NCI-H1694 (cell line): ENCODE measurements at places on chromosomes 7 and 10.

GRCh38 chr10:80274396-80275134, 14.9 kb downstream of the MAT1A start:
- DNase-seq, result no peak

DNA sequence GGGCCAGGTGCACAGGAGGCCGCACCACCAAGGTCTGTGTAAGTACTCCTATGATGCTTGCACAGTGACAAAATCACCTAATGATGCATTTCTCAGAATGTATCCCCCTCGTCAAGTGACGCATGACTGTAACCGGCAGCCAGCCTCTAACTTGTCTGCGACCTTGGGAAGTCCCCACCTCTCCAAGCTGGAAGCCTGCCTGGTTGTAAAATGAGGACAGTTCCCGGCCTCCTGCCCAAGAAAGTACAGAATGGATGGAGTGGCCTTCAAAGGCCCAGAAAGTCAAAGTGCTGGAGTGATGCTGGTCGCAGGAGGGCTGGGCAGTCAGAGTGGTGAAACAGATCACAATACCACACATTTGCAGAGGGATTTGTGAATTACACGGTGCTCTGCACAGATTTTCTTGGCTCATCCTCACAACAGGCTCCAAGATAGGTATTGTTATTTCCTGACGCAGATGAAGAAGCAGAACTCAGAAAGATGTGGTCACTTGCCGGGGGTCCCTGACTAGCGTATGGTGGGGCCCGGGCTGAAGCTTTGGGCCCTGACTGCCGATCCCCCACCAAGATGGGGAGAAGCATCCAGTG, 22.8 kb downstream of the SPOCK2 start:
- no peak for DNase-seq

DNA sequence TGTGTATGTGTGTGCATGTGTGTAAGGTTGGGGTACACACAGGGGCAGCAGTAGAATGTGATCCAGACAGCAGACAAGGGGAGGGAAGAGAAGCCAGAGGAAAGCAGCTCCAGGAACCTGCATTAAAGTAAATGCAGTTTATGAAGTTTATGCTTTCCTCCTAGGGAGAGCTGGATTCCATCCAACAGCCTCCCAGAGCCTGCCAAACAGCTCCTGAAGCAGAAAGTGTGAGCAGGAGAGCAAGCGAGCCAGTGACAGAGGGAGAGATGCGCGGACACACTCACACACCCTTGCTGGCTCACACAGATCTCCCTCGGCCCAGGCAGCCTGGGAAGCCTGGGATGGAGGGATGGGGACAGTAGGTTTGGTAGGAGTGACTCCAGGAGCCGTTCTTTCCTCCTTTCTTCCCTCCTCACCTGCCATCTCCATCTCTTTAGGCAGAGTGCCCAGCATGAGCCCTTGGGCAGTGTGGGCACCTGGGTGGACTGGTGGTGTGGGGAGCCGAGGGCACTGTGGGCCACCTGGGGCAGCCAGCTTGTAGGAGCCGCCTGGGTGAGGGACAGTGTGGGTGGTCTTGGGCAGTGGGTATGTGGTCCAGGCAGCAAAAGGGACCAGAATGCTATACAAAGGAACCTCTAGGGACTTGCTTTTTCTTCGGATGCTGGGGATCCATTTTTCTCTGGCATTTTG, 46.1 kb downstream of the PAX2 start:
- DNase-seq, result peak; percentile 28

- DNase-seq, result no peak
These were observed 18.1 kb downstream of the OPTN start for GRCh38 chr10:13117841-13118783.

DNA sequence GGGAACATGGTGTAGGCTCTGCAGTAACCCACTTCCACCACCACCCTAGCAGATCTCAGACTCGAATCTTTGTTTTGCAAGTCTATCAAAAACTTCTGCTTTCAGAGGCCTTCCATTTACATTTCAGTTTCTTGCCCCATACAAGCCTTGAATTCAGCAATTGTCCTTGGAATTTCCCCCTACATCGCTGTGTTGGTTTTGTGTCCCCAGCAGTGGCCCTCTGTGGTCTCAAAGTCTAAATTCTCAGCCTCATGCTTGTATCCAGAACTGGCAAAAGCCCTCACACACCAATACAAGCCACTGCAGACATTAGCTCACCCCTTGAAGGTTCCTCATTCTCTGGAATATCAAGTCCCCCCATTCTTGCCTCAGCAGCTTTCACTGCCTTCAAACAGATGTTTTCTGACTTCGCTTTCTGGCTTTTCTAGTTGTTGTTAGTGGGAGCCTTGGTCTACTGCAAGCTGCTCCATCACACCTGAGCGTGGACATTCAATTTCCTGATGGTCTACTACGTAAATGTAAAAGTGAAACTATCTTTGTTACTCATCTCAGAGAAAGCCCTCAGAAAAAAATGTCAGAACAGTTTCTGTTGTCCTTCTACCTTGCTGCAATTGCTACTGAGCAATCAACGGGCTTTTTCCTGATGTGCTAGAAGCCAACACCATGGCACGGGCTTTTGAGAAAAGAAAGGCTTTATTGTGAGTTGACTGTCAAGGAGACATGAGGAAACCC, 1.8 kb upstream of the NUB1 start:
- no peak for DNase-seq

DNA sequence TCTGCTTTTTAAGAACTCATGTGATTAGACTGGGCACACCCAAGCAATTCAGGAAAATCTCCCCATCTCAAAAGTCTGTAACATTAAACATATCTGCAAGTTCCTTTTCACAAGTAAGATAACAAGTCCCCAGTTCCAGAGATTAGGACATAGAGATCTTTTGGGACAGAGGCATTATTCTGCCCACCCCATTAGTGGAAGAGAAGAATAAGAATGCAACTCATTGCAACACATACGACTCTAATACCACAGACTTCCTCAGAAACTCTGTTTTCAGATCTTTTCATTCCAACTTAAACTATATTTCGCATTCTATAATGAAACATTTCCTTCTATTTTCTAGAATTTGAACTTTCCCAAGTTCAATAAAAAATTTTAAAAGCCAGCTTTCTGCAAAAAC, 137.7 kb downstream of the SEMA3C start:
- DNase-seq, result no peak

GRCh38 chr7:51477323-51477722, 160.7 kb upstream of the COBL start:
- no peak for DNase-seq

DNA sequence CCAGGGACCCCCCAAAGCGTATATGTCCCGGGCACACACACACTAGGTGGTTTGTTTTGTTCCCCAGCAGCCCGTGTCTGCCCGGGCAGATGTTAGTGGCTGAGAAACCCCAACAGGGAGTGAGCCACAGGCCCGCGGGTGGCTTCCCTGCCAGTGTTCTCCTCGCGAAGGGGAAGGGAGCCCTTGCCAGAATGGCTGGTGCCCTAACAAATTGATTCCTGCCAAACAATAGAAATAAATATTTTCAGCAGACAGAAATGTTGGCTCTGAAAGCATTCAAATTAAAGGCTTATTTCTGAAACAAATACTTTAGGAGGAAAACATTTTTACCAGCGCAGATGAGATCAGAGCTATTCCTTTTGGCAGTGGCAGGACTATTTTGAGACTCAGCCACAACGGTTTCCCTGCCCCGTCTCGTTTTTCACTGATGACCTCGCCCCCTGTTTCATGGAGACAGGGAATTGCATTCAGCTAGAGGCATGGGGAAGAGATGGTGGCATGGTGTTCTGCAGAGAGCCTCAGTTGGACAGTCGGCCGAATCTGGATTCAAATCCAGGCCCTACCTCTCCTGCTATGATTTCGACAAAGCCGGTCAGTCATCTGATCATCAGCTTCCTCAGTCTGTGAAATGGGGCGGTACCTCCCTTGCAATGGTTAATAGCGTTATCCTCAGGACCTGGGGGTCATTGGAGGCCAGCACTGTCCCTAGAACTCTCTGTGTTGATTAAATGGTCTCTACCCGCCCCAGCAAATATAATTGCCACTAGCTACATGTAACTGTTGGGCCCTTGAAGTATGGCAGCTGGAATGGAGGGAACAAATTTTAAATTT, 84.5 kb downstream of the CUX1 start:
- DNase-seq, result no peak

DNA sequence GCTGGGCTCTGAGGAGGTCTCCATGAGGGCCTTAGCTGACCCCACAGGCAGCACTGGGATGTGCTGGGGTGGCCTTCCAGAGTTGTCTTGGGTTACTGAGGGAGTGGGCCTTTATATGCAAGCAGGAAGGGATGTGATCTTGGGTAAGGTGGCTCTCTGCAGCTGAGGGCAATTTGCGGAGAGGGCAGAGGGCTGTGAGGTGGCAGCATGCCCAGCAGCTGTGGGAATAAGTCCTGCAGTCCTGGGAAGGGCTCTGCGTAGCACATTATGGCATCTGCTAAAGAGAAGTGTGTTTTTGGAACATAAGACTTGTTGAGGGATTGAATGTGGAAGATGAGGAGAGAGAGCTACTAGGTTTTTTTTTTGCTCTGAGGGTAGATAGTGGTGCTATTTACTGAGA, 99.6 kb upstream of the KMT2E start:
- DNase-seq, result no peak

DNA sequence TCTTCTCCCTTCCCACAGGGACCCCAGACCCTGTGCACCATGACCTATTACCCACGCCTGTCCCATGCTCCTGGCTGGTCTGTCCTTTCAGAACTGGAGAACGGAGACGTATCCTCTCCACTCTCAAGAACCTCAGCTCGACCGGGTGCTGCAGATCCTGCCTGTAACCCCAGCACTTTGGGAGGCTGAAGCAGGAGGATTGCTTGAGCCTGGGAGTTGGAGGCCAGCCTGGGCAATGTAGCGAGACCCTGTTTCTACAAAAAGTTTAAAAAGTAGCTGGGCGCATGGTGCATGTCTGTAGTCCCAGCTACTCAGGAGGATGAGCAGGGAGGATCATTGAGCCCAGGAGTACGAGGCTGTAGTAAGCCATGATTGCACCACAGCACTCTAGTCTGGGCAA, 37.2 kb upstream of the MYL10 start:
- no peak for DNase-seq

- DNase-seq, result no peak
These were observed 345.9 kb upstream of the ZNF32 start for GRCh38 chr10:43994539-43994938.

- no peak for DNase-seq
These were observed 173.8 kb downstream of the ITGA8 start for GRCh38 chr10:15545884-15546283.

DNA sequence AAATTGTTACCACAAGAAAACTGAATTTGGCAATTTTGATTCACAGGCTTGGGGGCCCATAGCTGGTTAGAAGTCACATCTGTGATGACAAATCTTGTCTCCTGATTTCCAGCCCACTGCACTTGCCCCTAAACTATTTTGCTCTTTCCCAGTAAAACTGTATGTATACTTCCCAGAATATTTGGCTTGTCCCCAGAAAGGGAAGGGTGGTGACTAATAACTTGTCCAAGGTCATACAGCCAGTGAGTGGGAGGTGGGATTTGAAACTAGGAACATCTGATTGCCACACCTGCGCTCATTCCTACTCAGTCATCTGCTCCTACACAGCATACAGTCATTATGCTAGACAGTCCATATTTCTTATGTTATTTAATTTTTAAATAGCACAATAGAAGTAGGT, 304.5 kb downstream of the SDHAF3 start:
- no peak for DNase-seq

DNA sequence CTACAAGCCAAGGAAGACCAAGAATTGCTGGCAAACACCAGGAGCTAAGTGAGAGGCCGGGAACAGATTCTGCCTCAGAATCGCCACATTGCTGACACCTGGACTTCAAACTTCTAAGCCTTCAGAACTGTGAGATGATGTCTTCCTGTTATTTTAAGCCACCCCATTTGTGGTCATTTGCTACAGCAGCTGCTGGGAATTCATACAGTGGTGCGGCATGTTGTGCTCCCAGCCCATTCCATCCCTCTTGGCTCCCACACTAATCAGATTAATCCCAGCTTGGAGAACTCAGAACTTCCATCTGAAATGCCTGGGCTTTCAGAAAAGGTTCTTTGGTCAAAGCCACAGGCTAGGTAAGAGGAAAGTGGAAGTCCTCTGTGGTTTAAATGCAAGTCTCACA, 24.9 kb downstream of the TCAF1 start:
- no peak for DNase-seq

GRCh38 chr7:31805209-31805818, 118.3 kb downstream of the PPP1R17 start:
- DNase-seq, result no peak

- no peak for DNase-seq
These were observed 3.9 kb upstream of the PWWP2B start for GRCh38 chr10:132392811-132393694.

- DNase-seq, result no peak
These were observed 64.4 kb downstream of the CALML3 start for GRCh38 chr10:5589011-5589660.

- no peak for DNase-seq
These were observed 1.9 kb upstream of the IFRD1 start for GRCh38 chr7:112448381-112448780.

DNA sequence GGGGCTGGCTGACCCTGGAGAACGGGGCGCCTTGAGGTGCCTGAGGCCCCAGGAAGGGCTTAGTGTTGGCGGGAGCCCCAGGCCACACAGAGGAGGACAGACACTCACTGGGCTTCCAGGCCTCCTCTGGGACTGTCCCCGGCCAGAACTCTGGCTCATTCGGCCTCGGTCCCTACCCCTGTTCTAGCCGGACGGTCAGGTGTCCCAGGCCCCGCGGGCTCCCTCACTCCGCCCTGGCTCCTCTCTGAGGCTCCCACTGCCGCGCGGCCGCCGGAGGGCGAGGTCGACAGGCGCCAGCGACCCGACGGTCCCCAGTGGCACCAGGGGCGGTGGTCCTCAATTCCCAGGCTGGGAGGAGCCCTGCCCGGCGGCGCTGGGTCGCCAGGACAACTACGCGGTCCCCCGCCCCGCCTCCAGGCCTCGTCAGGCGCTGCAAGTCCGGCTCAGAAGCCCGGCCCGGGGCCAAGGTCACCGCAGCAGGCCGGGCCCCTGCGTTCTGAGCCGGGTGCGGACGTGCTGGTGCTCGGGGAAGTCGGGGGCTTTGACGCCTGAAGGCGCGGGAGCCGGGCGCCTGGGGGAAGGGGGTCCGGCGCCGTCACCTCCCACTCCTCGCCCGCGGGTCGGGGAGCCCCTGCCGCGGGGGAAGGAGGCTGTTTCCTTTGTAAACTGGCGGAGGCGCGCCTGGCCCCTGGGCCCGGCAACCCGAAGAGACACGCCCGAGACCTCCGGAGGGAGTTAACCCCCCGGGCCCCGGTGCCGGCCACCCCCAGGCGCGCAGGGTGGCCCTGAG, 1.1 kb upstream of the PWWP2B start:
- DNase-seq, result no peak

DNA sequence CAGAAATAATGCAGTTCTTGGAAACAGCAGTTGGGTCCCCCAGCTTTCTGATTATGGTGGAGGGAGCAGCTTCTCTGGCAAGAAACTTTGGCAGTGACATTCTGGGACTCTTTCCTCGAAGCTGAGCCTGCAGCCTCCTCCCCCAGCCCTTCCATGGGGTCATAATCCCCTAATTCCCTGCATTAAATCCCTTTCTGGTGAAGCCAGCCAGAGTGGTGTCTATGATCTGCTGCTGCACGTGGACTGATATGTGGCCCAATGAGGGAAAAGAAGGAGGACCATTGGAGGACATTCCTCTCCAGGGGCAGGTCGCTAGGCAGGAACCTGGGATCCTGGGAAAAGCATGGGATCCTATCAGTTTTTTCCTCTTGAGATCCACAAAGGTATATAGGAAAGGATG, 470.5 kb downstream of the RPS24 start:
- no peak for DNase-seq

- DNase-seq, result no peak
These were observed 8.0 kb downstream of the PSD start for GRCh38 chr10:102410429-102411073.

- no peak for DNase-seq
These were observed 34.0 kb upstream of the CYTH3 start for GRCh38 chr7:6306471-6306870.

- DNase-seq, result peak; percentile 23
These were observed at the start of gene PDSS1 for GRCh38 chr10:26697163-26697921. TSS of gene PDSS1 (plus strand) at chr10:26697701. CDS start at chr10:26697712, 11 bp downstream.
